ENCODE measurements at places on chromosomes 7 and 10.

GRCh38 chr10:37854626-37855025, 2.8 kb downstream of the ZNF248 start:
- DNase-seq = no peak

DNA sequence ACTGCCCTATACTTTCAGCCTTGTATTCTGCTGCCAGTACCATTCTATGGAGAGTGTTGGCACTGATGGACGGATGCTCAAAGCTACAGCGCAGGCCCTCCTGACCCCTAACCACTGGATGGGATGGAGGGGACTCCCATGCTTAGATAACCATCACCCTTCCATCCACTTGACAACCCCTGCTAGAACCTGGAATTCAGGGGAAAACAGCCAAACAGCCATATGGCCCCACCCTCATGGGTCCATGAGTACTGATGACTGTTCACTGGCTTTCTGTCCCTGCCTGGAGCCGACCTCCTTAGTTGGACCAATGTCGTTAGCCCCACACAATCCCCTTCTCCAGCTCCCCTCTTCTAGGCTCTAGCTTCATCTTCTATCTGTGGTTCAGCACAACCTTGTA, 16.2 kb downstream of the DUSP5 start:
- no peak for DNase-seq

GRCh38 chr7:2130096-2130375, 102.7 kb downstream of the MAD1L1 start:
- no peak for DNase-seq

DNA sequence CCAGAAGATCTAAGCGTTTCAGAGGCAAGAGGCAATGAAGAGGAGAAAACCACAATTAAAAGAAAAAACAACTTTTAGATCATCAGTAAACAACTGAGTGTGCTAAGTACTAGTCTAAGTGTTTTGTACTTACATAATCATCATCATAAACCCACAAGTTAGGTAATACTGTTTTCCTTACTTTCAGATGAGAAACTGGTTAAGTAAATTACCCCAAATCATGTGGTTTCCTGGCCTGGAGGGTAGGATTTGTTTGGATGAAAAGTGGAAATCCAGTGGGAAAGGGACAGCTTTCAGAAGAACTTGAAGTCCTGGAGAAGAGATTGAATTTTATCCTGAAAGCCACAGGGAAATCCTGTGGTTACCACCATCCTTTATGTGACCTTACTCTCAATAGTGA, 463.3 kb downstream of the LRMDA start:
- DNase-seq = no peak

- DNase-seq = no peak
Measured at GRCh38 chr7:130145424-130146100, 59.6 kb downstream of the TMEM209 start.

All from chondrocyte (in vitro differentiated cells).